Stimulated activated CD8-positive, alpha-beta memory T cell treated with anti-CD3 and anti-CD28 coated beads, Interleukin-15, amount 100 ng/mL, for 1 hour (primary cell): ENCODE measurements at places on chromosomes 5 and 9.

- DNase-seq, result no peak
Observed at GRCh38 chr9:93952784-93953495, 2.2 kb downstream of the BARX1 start.

- DNase-seq, result no peak
Observed at GRCh38 chr9:80784647-80785046, 904.7 kb downstream of the TLE1 start.

GRCh38 chr9:125485471-125486151 lies 221.4 kb downstream of the MAPKAP1 start:
- DNase-seq, result no peak

GRCh38 chr9:114300153-114300845 lies 22.6 kb upstream of the ORM1 start:
- no peak for DNase-seq

DNA sequence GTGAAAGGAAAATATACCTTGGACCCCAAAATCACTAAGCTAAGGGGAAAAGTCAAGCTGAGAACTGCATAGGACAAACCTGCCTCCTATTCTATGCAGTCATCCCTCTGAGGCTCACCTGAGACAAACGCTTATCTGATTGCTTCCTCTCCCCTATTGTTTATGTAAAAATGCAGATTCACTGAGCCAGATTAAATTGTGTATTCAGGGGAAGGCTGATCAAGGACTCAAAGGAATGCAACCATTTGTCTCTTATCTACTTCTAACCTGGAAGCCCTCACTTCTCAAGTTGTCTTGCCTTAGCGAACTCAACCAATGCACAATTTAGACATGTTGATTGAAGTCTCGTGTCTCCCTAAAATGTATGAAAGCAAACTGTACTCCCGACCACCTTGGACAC lies 13.3 kb downstream of the SPARC start:
- no peak for DNase-seq

DNA sequence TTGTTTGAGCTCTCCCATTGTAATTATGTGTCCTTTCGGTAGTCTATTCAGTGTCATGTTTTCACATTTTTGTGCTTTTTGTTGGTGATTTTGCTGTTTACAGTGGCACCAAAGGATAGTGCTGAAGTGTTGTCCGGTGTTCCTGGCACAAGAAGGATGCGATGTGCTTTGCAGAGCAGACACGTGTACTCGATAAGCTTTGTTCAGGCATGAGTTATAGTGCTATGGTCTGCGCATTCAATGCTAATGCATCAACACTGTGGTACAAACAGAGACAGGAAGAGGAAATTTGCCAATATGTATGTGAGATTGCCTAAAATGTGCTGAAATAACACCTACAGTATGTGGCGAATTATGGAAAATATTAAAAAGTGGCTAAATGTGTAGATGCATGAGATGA lies 913.4 kb upstream of the ACO1 start:
- DNase-seq, result no peak

DNA sequence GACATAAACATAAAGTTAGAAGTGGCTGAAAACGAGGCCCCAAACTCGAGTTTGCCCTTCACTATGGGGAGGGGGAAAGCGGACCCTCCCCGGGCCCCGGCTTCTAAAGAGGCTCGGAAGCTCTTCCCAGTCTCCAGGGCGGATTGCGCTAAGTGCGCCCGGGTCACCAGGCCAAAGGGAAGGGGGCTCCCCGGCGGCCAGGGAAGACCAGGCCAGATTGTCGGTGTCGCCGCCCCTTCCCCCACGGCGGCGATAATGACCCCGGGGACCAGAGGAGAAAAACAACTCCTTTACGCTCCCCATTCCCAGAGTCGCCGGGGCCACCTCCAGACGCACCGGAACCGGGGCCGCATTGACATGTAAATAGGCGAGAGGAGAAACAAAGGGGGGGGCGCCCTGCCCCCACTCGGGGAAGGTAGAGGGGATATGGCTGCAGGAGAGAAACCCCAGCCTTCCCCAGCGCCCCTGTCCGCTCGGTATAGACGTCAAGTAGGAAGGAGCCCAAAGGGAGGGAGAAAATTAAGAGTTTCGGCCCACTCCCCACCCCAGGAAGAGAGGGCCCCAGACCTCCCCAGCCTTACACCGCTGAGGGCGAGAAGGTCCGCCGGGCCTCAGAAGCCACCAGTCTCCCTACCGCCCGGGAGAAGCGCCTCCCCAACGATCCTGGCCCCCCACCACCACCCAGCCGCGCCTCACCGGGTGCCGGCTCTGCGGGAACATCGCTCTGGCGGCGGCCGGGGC lies 1.7 kb downstream of the TLE1 start:
- DNase-seq, result no peak

DNA sequence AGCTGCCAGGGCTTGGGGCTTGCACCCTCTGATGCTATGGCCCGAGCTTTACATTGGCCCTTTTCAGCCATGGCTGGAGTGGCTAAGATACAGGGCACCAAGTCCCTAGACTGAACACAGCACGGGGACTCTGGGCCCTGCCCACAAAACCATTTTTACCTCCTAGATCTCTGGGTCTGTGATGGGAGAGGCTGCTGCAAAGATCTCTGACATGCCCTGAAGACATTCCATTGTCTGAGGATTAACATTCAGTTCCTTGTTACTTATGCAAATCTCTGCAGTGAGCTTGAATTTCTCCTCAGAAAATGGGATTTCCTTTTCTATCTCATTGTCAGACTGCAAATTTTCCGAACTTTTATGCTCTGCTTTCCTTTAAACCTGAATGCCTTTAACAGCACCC lies 337.0 kb upstream of the SMC2 start:
- no peak for DNase-seq

GRCh38 chr5:142547445-142548380 lies 138.2 kb downstream of the FGF1 start:
- DNase-seq, result no peak

- DNase-seq, result no peak
Observed at GRCh38 chr5:65041296-65042158, 272.8 kb downstream of the CWC27 start.

DNA sequence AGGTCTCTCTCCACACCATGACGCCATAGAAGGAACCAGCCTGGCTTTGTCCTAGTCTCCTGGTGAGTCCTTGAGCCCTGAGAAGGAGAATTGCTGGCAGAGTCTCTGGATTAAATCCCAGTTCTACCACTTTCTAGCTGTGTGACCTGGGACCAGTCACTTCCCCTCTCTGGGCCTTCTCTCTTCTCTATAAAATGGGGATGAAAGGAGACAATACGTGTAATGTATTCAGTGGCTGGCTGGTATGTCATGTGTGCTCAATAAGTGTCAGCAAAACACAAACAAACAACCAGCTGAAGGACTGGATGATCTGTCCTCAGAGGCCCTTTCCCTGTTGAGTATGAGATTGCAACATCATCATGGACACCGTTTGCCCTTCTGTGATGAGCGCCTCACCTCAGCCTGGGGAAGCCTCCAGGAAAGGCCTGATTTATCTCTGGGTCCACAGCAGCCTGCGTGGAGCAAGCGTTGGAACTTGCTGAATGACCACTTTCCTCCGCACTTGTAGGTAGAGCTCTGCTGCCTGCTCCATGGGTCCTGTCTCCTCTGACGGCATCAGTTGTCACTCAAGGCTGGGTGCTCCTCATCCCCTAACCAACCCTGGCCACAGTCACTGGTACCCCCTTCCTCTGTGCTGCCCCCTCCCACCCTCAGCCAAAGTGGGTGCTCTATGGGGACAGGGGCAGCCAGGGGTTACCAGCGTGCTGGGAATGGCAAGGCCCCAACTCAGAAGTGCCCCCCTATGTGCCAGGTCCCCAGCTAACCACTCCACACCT lies 3.6 kb upstream of the NR5A1 start:
- no peak for DNase-seq

GRCh38 chr9:75488719-75489110 lies 400.4 kb downstream of the OSTF1 start:
- DNase-seq, result no peak

GRCh38 chr5:143013176-143013891 lies 243.2 kb downstream of the ARHGAP26 start:
- DNase-seq, result no peak

DNA sequence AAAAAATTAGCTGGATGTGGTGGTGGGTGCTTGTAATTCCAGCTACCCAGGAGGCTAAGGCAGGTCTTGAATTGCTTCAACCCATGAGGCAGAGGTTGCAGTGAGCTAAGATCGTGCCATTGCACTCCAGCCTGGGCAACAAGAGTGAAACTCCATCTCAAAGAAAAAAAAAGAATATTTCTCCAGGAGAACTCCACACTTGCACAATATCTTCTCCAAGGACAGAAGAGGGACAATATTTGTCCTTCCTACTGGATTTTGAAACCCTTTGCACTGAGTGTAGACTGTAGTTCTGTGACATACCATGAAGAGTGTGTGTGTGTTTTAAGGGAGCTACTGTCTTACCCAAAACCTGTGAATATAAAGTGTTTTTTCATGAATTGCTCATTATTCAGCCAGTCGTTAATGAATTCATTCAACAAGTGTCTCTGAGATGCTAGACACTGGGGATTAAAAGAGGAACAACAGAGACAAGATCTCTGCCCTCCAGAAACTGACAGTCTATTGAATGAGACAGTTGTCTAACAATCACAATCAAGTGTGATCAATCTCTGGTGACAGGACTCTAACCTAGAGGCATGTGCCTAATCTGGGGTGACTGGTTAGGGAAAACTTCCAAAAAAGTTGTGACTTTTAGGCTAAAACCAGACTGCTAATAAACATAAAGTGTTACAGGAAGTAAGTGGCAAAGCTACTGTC lies 9.8 kb upstream of the UBE2D2 start:
- DNase-seq, result no peak

DNA sequence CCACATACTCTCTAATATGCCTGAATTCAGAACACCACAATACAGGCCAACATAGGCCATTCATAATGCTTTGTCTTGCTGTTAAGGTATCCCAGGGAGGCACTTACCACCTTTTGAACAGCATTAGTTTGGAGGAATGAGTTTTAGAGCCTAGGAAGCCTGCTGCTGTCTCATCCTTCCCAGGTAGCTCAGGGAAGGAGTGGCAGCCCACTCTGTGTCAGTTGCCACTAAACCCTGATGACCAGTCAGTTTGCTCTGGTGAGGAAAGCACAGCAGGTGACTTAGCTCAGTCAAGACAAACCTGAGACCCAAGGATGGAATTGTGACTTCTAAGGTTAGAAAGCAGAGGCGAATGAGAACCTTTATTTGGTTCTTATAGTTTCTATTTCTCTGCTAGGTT lies 337.4 kb upstream of the ATP10B start:
- no peak for DNase-seq
